ENCODE measurements at places on chromosomes 3 and 15.

DNA sequence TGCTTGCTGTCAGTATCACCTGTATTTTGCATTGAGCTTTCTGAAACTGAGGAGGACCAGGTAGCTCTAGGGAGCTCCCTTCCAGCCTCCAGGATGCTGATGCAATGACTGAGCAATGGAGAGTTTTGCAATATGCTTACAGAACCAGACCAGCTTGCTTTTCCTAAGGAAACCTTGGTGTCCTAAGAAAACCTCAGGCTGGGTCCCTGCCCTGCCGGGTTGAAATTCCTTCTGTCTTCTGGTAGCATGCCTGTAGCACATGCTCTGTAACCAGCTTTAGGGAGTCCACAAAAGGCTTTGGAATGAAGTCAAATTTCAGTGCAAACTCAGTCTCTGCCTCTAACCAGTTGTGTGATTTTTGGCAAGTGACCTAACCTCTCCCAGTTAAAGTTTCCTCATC, 65.8 kb upstream of the GSK3B start:
- peak; percentile 54 for DNase-seq

DNA sequence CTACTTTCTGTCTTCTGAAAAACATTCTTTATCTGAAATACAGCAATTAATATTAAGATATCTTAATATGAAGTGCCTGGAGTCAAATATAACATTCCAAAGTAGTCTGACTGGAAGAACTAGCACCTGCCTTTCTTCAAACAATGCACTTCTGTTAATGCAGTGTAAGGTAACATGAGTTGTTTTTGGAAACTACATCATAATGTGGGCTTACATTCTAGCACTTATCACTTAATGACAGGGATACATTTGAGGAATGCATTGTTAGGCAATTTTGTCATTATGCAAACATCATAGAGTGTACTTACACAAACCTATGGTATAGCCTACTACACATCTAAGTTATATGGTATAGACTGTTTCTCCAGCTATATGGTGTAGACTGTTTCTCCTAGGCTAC, 49.2 kb downstream of the SLC15A2 start:
- no peak for DNase-seq

DNA sequence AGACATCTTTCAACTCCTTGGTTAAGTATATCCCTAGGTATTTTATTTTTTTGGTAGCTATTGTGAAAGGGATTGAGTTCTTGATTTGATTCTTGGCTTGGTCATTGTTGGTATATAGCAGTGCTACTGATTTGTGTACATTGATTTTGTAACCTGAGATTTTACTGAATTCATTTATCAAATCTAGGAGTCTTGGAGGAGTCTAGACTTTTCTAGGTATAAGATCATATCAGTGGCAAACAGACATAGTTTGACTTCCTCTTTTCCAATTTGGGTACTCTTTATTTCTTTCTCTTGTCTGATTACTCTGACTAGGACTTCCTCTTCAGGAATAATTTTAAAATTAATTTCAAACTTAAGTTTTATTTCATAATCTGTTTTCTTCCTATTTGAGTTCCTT, 125.2 kb downstream of the OCA2 start:
- DNase-seq: no peak

DNA sequence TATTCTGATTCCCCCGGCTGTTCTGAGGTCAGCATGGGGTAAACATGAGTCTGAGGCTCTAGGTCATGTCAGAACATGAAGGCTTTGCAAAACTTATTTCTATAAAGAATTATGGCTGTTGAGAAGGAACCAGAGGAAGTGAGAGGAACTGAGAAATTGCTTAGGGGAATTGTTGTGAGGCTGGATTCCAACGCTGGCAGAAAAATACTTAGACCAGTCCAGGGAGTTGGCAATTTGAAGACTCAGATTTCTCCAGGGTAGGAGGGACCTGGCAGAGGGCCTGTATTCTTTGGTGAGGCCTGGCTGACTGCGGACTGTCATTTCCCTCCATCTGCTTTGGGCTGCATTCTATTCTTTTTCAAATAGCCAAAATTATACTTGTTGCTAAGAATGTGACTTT, 155.5 kb downstream of the PLD1 start:
- DNase-seq: no peak

GRCh38 chr3:16512435-16513140, 911 bp downstream of the RFTN1 start:
- DNase-seq: peak; percentile 52

GRCh38 chr3:155494332-155494731, 200.8 kb upstream of the STRIT1 start:
- no peak for DNase-seq

DNA sequence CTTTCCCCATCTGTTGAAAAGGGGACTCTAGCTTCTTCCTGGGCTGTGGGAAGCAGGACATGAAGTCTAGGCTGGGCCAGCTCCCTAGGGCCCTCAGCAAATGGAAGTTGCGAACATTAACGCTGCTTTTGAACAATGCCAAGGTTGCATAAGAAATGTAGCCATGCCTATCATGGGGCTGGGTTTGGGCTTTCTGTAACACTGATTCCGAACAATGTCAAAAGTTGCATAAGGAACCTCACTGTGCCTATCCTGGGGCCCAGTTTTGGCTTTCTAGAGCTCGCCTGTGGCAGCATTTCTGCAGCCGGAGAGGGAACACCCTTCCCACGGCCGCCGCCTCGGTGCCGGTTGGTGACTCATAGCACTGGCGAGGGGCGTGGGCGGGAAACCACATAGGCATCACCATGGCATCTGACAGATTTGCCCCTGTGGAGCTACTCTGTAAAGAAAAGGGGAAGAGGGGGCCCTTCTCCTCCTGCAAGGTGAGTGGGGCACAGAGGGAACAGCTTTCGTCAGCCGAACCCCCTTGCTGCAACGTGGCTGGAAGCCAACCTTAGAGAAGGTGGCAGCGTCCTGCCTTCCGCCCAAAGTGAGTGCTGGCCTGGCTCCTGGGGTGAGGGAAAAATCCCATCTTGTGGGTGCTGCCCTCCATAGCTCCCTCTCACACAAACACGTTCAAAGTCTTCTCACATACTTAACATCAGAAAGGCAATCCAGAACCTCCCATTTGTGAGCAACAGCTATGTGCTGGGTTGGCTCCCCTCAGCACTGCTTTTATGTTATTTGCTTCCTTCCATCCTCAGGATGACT, 46.6 kb upstream of the ATP2B2 start:
- peak; percentile 49 for DNase-seq

- DNase-seq: no peak
Observed at GRCh38 chr3:18625085-18625484, 199.9 kb upstream of the SATB1 start.

GRCh38 chr15:58247855-58248842, 110.0 kb downstream of the AQP9 start:
- no peak for DNase-seq

- no peak for DNase-seq
Observed at GRCh38 chr3:50486219-50486888, 17.1 kb downstream of the CACNA2D2 start.

DNA sequence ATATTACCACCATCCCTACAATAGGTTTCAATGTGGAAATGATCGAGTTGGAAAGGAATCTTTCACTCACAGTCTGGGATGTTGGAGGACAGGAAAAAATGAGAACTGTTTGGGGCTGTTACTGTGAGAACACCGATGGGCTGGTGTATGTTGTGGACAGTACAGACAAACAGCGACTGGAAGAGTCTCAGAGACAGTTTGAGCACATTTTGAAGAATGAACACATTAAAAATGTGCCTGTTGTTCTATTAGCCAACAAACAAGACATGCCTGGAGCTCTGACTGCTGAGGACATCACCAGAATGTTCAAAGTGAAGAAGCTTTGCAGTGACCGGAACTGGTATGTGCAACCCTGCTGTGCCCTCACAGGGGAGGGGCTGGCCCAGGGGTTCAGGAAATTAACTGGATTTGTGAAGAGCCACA, 510 bp downstream of the ARL14 start:
- DNase-seq: no peak

DNA sequence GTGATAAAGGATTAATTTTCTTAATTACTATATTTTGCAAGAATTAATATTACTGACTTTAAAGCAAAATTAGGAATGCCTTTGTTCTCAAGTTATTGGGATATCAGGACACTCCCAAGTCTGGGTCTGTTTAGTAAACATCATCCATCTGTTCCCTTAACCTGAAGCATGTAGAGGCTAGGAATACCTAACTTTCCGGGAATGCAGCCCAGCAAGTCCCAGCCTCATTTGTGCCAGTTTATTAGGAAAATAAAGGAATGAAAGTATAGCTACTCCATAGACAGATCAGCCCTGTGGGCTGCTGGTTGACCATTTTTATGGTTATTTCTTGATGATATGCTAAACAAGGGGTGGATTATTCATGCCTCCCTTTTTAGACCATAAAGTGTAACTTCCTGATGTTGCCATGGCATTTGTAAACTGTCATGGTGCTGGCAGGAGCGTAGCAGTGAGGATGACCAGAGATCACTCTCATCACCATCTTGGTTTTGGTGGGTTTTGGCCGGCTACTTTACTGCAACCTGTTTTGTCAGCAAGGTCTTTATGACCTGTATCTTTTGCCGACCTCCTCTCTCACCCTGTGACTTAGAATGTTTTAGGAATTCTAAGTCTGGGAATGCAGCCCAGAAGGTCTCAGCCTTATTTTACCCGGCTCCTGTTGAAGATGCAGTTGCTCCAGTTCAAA, 540.2 kb downstream of the NAALADL2 start:
- DNase-seq: no peak

DNA sequence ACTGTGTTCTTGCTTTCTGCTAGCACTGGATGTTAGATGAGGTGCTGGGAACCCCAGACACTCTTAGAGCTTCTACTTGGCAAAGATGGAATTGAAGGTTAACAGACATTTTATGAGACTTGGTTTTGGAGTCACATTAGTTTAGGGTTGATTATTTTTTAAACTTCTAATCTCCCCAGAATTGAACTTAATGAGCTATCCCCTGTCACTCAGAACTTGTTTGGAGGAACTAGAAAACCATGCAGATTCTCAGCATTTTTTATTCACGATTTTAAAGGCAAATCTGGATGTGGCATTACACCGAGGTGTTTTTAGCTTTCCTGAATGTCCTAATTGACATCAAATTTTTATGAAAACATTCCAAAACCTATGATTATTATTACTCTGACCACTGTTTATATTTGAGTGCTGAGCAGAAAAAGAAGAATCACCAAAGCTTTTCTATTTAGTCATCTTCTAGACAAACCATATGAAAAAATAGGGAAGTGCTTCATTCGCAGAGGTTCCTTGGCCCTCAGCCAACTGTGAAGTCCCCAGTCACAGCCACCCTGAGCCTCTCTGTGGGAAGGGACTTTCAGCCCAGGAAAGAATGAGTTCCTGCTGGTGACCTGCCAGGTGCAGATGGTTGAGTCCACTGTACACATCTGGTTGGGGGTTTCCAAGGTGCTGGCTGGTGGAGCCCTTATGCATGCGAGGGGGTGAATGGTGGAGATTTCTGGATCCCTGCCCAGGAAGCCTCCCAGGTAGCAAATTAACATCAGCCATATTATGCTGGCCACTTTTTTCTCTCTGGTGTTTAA, 196.0 kb upstream of the TOPAZ1 start:
- no peak for DNase-seq

GRCh38 chr15:101686718-101687117, 34.5 kb upstream of the TM2D3 start:
- DNase-seq: no peak

GRCh38 chr3:2770451-2770850, 339.7 kb downstream of the IL5RA start:
- no peak for DNase-seq

DNA sequence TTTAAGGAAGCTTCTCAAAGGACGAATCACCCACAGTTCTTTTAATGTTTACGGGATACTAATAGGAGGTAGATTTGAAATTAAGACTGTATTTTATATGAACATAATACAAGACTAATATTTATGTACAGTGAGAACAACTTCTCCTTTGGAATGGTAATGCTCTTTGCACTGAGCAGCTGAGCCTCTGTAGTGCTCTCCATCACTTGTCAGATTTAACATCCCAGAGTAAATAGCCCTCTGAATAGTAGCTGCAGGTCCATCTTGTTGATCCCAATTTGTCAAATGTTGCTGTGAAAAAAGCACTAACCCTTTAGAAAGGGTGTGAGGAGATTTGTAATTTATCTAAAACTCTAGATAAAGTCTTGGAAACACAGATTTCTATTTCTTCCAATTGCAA, 351.4 kb upstream of the KCNMB2 start:
- no peak for DNase-seq

- no peak for DNase-seq
Observed at GRCh38 chr15:34275154-34275553, 50.3 kb downstream of the EMC4 start.

DNA sequence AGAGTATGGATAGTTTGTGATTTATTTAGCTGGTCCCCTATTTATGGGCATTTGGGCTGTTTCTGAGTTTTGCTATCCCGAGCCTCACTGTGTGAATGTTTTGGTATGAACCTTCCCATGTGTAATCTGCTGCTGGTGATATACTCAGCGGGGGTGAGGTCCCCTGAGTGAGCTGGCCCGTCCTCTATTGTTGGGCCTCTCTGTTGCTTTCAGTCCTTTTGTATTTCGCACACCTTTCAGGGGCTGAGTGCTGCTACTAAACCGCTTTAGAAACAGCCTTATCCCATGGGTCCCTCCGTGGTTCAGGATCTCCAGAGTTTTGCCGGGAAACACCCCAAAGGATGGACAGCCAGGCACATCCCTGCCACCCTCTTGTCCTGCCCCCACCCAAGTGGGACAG, 94.5 kb downstream of the WNT7A start:
- DNase-seq: no peak

DNA sequence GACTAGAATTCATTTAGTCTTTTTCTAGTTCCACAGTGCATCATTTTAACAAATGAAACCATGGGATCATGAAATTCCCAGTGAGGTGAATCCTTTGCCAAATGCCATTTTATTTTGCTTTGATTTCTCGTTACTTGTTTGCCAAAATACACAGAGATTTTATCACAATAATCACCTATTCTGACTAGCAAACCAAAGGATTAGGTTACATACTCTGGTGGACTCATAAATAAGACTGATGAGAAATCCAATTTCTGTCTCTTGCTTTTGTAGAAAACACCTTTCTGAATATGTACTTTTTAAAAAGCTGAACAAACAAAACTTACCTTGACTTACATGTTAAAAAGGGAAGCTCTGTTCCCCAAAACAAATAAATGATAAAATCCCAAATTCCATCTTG, 12.2 kb downstream of the ERC2 start:
- DNase-seq: no peak

GRCh38 chr15:67968564-67968963, 85.6 kb upstream of the PIAS1 start:
- no peak for DNase-seq

DNA sequence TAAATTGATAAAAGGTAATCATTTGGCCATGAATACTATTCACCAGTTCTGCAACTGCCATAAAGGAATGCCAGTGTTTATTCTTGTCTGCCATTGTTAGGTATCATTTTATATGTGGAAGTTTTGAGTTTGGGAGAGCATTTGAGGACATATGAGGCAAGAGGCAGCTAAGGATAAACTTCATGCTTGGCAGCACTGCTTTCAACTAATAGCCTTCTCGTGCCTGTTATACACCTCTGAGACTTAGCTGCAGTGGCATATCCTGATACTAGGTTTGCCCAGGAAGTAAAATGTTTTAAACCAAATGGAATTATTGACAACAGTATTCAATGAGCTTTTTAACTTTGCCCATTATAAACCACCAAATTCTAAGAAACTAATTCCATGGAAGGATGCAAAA, 126.0 kb upstream of the DPH6 start:
- no peak for DNase-seq

GRCh38 chr3:120650311-120650710, 31.7 kb downstream of the HGD start:
- DNase-seq: no peak

- DNase-seq: no peak
Observed at GRCh38 chr3:177725165-177725564, 527.9 kb upstream of the TBL1XR1 start.

All from ACHN (cell line).